Sigmoid colon (tissue), 7 donors: ENCODE measurements at places on chromosomes 7 and 10. TPM values are rescaled to one million over a fixed set of nuclear protein-coding genes. Genes with fewer than 3 reads are reported as not detected.

Gene ZNF518A
- polyA plus RNA-seq, result 7.1 TPM

- no peaks in the 10 kb centered on the region for H3K36me3 ChIP-seq
- H3K27me3 ChIP-seq, result peaks cover 36% of the 10 kb centered on the region
- peaks cover 48% of the 10 kb centered on the region for H3K4me1 ChIP-seq
These were observed 1.2 kb downstream of the GFRA1 start for GRCh38 chr10:116271593-116272439.

DNA sequence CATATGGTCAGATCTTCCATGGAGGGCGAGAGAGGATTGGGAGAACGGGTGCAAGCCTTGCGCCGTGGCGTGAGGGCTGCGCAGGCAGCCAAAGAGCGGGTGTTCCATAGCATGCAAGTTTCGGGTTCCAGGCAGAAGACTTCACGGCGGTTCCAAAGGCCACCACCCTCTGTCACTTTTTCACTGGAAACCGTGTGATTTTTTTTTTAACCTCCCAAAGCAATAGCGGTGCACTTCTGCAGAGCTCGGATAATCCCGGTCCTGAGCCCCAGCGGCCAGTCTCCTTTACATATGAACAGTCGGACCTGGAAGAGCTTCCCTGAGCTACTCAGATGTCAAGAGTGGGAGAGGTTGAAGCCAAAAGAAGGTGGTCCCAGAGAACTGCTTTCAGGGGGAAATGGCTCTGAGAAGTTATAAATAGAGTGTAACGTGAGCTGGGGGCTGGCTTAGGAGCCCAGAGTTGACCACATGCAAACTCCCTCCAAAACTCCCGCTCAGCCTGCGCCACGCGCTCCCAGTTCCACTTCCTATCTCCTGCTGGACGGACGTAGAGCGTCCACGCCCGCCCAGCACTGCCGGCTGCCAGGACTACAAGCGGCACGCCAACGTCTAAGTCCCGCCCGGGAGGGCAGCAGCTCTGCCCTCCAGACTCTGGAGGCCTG is at the start of gene MEOX2:
Gene MEOX2 (minus strand): TSS at position 389 of the 662 bp plus-strand sequence. CDS start 281 bp downstream, at position 108.
- H3K27me3 ChIP-seq, result peaks cover 69% of the 10 kb centered on the region
- peak; percentile 90 for DNase-seq
- peak within 1 kb of the TSS; percentile 53 for H3K4me3 ChIP-seq
- peak within 1 kb of the TSS; percentile 86 for H3K27ac ChIP-seq
- H3K36me3 ChIP-seq, result no peaks in the 10 kb centered on the region

Gene OR2A2
- not detected for polyA plus RNA-seq

DNA sequence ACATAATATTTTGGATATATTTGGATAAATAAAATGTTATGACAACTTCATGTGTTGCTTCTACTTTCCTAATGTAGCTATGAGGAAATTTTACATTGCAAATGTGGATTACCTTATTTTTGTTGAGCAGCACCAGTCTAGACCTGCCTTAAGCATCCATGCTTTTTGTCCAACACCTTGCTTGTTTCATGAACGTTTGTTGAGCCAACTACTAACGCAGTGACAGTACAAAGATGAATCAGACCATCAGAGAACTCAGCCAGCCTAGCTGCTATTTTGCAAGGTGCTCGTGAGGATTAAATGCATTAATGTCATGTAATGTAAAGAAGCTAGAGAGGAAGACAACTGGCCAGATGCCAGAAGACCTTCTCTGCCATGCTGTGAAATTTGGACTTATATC is 1.1 kb upstream of the ZC3HAV1L start:
- no peak for DNase-seq
- H3K27ac ChIP-seq, result no peak overlapping the region
- no peak overlapping the region for H3K4me3 ChIP-seq
- peaks cover 17% of the 10 kb centered on the region for H3K36me3 ChIP-seq
- H3K4me1 ChIP-seq, result no peaks in the 10 kb centered on the region

- peaks cover 12% of the 10 kb centered on the region for H3K4me1 ChIP-seq
- no peak overlapping the region for H3K4me3 ChIP-seq
These were observed 310.5 kb upstream of the HGF start for GRCh38 chr7:82080254-82080927.

Gene TRIP6
- 45.9 TPM for polyA plus RNA-seq

Gene DOCK1
- 15.0 TPM for polyA plus RNA-seq

DNA sequence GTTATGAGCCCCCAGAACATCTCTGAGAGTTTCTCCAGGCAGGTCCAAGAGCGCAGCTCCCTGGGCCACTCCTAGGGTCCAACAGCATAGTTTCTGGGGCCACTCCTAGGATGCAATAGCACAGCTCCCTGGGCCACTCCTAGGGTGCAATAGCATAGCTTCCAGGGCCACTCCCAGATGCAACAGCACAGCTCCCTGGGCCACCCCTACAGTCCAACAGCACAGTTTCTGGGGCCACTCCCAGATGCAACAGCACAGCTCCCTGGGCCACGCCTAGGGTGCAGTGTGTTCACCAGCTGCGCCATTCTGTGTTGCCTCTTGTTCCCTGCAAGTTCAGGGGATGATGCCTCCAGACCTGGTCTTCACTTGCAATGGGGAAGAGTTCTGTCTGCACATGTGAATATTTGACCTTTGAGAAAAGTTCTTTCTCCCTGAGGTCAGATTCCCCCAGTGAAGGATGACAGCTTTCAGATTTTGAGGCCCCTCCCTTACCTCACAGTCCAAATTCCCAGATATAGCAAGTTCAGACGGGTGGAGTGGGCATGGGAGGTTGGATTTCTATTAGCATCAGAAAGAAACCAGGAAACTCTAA is 43.0 kb upstream of the LEP start:
- no peak for DNase-seq
- peaks cover 8% of the 10 kb centered on the region for H3K4me1 ChIP-seq
- no peaks in the 10 kb centered on the region for H3K36me3 ChIP-seq
- peaks cover 23% of the 10 kb centered on the region for H3K27me3 ChIP-seq
- H3K4me3 ChIP-seq, result no peak overlapping the region

- no peaks in the 10 kb centered on the region for H3K36me3 ChIP-seq
- no peaks in the 10 kb centered on the region for H3K4me1 ChIP-seq
- DNase-seq, result no peak
- H3K27me3 ChIP-seq, result no peaks in the 10 kb centered on the region
- H3K27ac ChIP-seq, result no peak overlapping the region
- no peak overlapping the region for H3K4me3 ChIP-seq
These were observed 214.6 kb upstream of the TPK1 start for GRCh38 chr7:145050415-145050814.

GRCh38 chr7:130868139-130868538 is 134.1 kb upstream of the KLF14 start:
- no peaks in the 10 kb centered on the region for H3K27me3 ChIP-seq
- H3K4me3 ChIP-seq, result no peak overlapping the region
- H3K27ac ChIP-seq, result no peak overlapping the region
- H3K36me3 ChIP-seq, result peaks cover 45% of the 10 kb centered on the region
- H3K4me1 ChIP-seq, result no peaks in the 10 kb centered on the region
- no peak for DNase-seq

DNA sequence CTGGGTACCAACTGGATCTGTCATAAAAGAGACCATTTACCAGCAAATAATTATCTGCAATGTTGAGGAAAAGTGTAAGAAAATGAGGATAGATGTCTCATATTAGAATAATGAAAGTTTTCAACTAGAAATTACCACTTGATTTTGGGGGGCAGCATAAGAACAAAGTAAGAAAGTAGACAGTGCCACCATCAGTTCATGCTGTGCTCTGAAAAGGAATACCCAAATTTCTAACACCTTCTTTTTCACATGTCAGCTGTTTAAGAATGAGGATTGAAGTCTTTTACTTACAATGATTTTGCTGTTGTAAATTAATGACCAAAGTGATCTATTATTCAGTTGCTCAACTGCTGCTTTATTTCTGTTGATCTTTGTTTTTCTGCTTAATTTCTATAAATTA is 578.3 kb downstream of the ETV1 start:
- H3K27me3 ChIP-seq, result no peaks in the 10 kb centered on the region
- no peaks in the 10 kb centered on the region for H3K36me3 ChIP-seq
- H3K4me3 ChIP-seq, result no peak overlapping the region
- no peak overlapping the region for H3K27ac ChIP-seq
- DNase-seq, result no peak

Gene PIK3AP1
- polyA plus RNA-seq, result 7.2 TPM

- no peaks in the 10 kb centered on the region for H3K4me1 ChIP-seq
- no peak for DNase-seq
- H3K4me3 ChIP-seq, result no peak overlapping the region
- no peaks in the 10 kb centered on the region for H3K27me3 ChIP-seq
- no peak overlapping the region for H3K27ac ChIP-seq
These were observed 234.3 kb downstream of the SH2D4B start for GRCh38 chr10:80771902-80772555.

DNA sequence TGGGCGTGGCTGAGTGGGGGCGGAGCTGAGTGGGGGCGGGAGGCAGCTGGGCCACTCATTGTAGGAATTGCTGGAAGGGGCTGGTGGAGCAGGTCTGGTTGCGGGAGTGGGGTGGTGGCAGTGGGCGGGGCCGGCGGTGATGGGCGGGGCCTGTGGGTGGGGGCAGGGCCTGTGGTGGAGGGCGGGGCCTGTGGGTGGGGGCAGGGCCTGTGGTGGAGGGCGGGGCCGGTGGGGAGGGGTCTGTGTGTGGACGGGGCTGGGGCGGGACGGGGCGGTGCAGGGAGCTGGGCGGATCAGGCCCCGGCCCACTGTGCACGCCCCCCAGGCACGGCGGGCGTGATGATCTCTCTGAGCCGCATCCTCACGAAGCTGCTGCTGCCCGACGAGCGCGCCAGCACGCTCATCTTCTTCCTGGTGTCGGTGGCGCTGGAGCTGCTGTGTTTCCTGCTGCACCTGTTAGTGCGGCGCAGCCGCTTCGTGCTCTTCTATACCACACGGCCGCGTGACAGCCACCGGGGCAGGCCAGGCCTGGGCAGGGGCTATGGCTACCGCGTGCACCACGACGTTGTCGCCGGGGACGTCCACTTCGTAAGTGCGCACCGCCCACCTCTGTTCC is 14.0 kb downstream of the SLC29A4 start:
- no peaks in the 10 kb centered on the region for H3K36me3 ChIP-seq
- no peak for DNase-seq
- no peaks in the 10 kb centered on the region for H3K4me1 ChIP-seq
- no peaks in the 10 kb centered on the region for H3K27me3 ChIP-seq
- H3K27ac ChIP-seq, result no peak overlapping the region
- H3K4me3 ChIP-seq, result no peak overlapping the region

DNA sequence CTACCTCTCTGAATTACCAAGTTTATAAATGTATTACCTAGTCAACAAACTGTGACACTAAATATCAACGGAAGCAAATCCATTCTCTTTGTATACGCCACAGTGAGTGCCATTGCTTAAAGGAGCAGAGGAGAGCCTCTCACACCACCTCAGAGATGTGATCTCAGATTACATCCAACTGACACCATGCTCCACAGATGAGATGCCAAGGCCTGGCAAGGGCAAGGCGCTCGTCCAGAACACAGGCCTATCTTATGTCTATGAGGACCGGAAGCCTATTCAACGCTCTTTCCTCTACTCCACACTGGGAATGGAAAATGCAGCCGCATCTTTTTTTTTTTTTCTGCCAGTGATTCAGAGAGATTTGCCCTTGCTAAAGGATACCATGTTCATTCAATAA is 11.4 kb downstream of the PDIA4 start:
- H3K4me3 ChIP-seq, result no peak overlapping the region
- no peak overlapping the region for H3K27ac ChIP-seq
- peaks cover 18% of the 10 kb centered on the region for H3K36me3 ChIP-seq
- H3K4me1 ChIP-seq, result no peaks in the 10 kb centered on the region

Gene CFAP58
- polyA plus RNA-seq, result not detected

DNA sequence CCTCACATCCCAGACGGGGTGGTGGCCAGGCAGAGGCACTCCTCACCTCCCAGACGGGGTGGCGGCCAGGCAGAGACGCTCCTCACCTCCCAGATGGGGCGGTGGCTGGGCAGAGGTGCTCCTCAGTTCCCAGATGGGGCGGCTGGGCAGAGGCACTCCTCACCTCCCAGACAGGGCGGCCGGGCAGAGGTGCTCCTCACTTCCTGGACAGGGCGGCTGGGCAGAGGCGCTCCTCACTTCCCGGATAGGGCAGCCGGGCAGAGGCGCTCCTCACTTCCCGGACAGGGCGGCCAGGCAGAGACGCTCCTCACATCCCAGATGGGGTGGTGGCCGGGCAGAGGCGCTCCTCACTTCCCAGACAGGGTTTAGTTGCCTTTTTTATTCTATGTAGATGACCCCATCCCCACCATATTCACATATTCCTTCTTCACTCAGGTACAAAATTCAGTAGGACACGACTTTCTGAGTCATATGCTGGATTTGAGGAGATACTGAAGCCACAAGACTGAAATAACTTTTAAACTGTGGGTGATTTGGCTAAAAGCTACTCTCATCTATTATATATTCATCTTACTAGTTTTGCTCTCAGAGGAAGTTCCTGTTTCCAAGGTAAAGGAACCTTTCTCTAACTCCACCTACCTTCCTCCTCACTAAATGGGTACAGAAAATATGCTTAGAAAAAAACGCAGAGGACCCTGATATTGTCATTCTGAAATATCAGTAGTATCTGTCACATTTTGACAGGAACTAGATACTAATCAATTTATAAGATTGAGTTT is 54.4 kb downstream of the ENTPD1 start:
- H3K27me3 ChIP-seq, result no peaks in the 10 kb centered on the region
- H3K36me3 ChIP-seq, result no peaks in the 10 kb centered on the region
- H3K4me1 ChIP-seq, result peaks cover 6% of the 10 kb centered on the region
- H3K4me3 ChIP-seq, result no peak overlapping the region

GRCh38 chr10:130924138-130924819 is 387.2 kb downstream of the TCERG1L start:
- H3K27ac ChIP-seq, result no peak overlapping the region
- no peaks in the 10 kb centered on the region for H3K36me3 ChIP-seq
- no peaks in the 10 kb centered on the region for H3K4me1 ChIP-seq
- H3K27me3 ChIP-seq, result no peaks in the 10 kb centered on the region
- DNase-seq, result no peak

Gene GNGT1
- not detected for polyA plus RNA-seq

DNA sequence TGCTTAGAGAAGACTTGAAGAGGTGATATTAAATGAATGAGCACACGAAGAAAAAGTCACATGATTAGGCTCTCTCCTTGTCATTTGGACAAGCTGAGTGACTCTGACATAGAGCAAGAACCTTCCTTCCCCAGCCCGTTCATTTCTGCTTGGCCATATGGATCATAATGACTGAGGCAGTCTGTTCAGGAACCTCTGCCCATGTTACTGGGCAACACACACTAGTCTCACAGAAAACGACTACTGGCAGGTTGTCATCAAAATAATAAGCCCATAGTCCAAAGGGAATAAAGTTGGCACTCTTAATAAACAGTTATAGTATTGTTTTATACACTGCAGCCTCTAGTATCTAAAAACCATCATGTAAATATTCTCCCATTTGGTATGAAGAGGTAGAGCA is 635.0 kb downstream of the REEP3 start:
- no peak for DNase-seq
- H3K36me3 ChIP-seq, result no peaks in the 10 kb centered on the region
- no peaks in the 10 kb centered on the region for H3K4me1 ChIP-seq
- H3K27ac ChIP-seq, result no peak overlapping the region
- H3K27me3 ChIP-seq, result no peaks in the 10 kb centered on the region
- no peak overlapping the region for H3K4me3 ChIP-seq

DNA sequence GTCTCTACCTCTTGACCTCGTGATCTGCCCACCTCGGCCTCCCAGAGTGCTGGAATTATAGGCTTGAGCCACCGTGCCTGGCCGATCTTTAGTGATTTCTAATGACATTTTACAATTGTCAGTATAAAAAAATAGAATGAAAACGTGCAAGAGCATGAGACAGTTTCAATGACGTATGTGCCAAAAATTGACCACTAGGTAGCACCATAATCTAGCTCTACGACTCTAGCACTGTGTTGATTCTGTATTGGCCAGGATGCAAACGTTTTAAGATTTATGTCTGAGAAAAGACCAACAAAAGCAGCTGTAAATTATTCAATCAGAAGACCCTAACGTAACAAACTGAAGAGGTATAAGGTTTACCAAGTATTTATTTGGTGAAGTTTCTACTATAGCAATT is 25.4 kb upstream of the EXOC6 start:
- H3K27ac ChIP-seq, result peak overlapping the region; percentile 68
- no peaks in the 10 kb centered on the region for H3K27me3 ChIP-seq
- no peaks in the 10 kb centered on the region for H3K36me3 ChIP-seq
- DNase-seq, result no peak
- H3K4me3 ChIP-seq, result no peak overlapping the region

Gene PLEKHS1
- polyA plus RNA-seq, result 11.0 TPM
